NCI-H1436 treated with DMSO at 0.1 percent for 48 hours (cell line): ENCODE measurements at places on chromosomes 6 and 20.

DNA sequence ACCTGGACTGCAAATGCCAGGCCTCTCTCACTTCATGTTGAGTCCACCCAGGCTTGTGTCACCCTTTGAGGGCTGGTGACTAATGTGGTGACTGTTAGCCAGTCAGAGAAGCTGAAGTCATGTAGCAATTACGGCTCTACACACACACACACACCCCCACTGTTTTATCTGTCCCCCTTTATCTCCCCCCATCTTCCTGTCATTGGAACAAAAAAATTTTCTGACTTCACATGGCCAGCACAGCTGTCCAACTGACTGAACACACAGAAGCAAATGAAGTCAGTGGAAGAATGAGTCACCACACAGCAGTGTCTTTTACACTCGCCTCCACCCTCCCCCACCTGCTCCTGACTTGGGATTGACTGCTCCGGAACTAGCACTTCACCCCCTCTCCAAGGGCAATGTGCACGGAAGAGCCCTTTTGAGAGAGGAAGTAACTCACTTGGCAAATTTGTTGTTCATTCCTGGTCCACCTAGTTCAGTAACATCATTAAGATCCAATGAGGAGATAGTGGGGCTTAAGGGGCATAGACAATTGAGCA, 198.0 kb downstream of the RNF144B start:
- DNase-seq = no peak

DNA sequence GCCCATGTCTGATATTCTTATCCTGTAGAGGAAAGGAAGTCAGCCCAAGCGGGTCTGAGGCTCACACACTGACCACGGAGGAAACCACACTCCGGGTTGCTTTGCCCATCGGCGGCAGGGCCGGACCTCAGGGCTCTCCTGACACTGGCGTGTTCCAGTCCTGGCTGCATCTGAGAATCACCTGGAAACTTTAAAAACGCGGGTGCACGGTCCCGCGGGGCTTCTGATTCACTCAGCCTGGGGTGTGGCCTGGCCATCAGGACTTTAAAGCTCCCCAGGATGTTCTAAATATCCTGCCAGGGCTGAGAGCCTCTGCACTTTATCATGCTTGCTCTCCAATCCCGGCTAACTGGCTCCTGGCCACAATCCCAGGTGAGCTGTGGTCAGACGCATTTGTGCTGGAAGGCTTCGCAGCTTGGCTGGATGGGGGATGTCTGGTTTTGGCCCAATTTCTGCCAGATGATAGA, 47.7 kb upstream of the DACT2 start:
- no peak for DNase-seq

- no peak for DNase-seq
Observed at GRCh38 chr20:46087161-46087560, 2.6 kb downstream of the NCOA5 start.

- no peak for DNase-seq
Observed at GRCh38 chr6:145761584-145761983, 26.3 kb upstream of the EPM2A start.

DNA sequence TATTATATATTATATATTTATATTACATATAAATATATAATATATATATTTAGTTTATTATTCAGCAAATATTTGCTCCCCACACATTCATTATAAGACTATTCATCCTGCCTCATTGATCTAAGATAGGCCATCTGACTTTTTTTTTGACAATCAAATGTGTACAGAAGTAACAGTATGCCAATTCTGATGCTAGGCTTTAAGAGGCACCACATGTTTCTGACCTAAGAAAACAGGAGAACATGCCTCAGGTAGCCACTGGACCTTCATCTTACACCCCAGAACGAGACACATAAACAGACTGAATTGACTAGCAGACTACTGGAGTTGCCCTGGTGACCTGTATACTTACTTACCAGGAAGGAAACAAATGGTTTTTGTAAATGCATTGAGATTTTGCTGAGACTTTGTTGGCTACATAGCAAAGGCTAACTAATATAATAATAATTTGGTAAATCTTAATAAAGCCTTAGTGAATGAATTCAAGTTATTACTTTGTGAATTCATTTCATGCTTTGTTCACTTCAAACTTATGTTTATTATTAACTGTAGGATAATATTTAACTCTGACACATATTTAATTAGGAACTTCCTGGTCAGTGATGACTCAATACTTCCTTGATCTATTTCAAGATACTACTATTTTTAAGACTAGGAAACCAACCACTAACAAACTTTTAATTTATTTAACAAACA, 13.4 kb upstream of the MYO6 start:
- no peak for DNase-seq

- no peak for DNase-seq
Observed at GRCh38 chr6:161436106-161436876, 162.4 kb upstream of the AGPAT4 start.

DNA sequence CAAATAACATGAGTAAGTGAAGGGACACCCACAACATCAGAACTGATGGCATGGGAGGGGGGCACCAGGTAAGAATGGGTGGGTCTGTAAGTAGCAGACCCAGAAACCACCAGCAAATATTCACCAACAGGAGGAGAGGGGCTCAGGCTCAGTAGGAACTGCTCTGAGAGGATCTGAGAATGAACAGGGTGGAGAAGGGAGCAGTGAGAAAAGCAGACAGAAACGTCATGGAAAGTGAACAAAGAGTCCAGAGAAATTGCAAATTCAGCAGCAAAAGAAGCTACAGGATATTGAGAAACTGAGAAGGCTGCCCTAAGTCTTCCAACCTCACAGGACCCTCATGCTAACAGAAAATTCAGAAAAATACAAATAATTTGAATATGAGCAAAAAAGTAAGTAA, 121.3 kb downstream of the KIF16B start:
- DNase-seq = no peak

DNA sequence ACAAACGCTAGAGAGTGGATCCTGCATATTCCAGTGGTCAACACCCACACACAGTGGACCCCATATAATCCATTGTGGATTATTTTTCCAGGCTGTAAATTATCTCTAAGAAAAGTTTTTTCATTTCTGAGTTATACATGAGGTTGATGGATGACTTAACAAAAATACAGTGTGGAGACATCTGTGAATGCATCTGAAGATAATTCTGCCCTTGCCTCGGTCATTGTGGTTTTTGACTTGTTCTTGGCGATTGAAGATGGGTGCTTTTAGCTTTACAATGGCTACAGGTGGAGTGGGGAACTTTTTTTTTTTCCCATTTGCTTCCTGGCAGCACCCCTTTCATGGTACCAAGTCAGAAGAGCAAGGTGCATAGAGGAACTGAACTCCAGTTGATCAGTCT, 242.7 kb downstream of the MYLK4 start:
- DNase-seq = no peak

GRCh38 chr20:44427804-44428173, 47.9 kb upstream of the TTPAL start:
- DNase-seq = no peak

- DNase-seq = no peak
Observed at GRCh38 chr6:34154668-34155447, 9.0 kb upstream of the GRM4 start.

GRCh38 chr6:125749865-125750691, 646 bp downstream of the HEY2 start:
- no peak for DNase-seq

DNA sequence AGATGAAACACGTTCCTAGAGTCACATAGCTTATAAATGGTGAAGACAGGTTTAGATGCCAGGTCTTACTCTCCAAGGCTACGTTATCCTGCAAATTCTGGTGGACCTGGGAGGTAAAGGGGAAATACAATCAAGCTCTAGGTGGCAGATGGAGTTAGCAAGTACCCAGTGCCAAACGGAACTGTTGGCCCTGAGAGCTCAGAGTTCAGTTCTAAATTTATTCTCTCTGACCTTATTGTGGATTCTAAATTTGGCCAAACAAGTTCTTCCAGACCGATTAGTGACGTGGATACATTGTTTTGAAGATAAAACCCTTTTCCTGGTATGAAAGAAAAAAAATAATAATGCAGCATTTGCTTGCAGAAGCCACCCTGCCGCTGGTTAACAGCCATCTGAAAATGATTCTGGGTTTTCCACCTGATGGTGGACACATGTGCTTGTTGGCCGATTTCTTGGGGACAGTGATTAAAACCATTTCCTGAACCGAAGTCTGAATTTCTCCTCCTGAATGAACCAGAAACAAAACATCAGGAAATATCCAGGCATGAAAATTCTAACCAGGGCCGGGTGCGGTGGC, 32.5 kb downstream of the RIPOR3 start:
- DNase-seq = no peak

GRCh38 chr6:42193491-42193894, 1.3 kb downstream of the GUCA1B start:
- no peak for DNase-seq

- no peak for DNase-seq
Observed at GRCh38 chr6:168852376-168852884, 401.2 kb downstream of the THBS2 start.

DNA sequence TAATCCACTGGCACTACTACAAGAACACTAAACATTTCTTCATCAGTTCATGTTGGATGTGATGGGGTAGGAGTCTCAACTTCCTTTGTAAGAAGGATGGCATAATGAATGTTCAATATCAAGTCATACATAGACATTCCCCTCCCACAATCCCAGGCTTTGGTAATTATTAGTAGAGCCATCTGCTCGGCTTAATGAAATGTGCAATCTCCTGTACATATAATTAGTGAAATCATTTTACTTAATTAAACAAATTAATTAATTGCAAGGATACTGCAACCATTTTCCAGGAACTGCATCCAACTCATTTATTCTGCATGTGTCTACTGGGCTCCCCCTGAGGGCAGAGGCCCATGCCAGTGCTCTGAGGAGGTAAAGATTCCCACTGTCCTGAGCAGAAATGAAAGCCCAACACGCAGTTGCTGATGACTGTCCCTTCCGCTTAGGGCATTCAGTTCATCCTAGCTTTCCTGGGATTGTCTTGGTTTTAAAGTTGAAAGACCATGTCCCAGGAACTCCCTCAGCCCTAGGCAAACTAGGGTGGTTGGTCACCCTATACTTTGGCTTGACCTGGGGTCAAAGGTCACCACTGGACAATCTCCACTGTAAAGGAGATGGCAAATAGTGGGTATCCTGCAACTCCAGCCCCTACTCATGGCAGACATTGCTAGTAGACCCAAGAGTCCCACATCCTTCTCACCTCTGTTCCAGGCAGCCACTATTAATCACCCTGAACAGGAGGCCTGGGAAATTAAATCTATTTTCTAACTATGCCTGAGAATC, 109.8 kb downstream of the TRERF1 start:
- no peak for DNase-seq

DNA sequence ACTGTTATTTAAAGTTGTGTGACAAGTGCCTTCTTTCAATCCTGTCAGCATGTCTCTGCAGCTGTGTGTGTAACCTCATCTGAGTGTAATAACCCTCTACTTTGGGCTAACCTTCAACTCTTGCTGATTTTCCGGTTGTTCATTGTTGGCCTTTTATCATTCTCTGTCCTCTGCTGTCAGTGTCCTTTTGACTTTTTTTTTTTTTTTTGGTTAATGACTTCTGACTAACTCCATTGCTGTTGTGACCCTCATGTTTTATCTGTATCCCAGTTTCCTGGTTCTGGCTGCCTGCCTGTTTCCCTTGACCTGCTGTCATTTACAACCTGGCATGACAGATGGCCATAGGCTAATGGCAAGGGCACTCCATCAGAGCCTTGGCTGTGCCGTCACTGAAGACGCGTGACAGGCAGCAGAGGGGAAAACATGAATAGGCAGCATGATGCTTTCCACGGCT, 145.7 kb upstream of the MAN1A1 start:
- no peak for DNase-seq

GRCh38 chr6:114040871-114041270, 69.9 kb upstream of the HDAC2 start:
- DNase-seq = no peak

GRCh38 chr20:64261138-64261537, 5.6 kb downstream of the PCMTD2 start:
- DNase-seq = no peak

- no peak for DNase-seq
Observed at GRCh38 chr20:7741866-7742265, 198.4 kb downstream of the HAO1 start.
